Heart left ventricle (tissue), 16 donors: ENCODE measurements at places on chromosomes 1 and 21. TPM values are rescaled to one million over a fixed set of nuclear protein-coding genes. Genes with fewer than 3 reads are reported as not detected.
A peak's percentile ranks its signal among the peaks of the same experiment; 100 is the strongest.

DNA sequence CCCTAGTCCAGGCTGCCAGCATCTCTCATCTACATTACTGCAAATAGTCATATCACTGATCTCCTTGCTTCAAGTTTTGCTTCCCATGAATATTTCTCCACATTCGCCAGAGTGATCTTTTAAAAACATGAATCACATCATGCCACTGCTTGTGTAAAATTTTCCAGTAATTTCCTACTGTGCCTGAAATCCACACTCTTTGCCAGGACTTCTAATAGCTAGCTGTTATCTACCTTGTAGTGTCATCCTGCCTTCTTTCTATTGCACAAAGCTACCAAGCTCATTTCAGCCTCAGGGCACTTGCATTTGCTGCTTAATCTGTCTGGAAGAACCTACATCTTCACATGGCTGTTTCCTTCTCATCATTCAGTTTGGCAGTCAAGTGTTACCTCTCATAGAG lies 33.9 kb upstream of the ZNF362 start:
- no peak for DNase-seq

GRCh38 chr1:116477429-116477828 lies 93.4 kb downstream of the CD58 start:
- DNase-seq, result no peak

DNA sequence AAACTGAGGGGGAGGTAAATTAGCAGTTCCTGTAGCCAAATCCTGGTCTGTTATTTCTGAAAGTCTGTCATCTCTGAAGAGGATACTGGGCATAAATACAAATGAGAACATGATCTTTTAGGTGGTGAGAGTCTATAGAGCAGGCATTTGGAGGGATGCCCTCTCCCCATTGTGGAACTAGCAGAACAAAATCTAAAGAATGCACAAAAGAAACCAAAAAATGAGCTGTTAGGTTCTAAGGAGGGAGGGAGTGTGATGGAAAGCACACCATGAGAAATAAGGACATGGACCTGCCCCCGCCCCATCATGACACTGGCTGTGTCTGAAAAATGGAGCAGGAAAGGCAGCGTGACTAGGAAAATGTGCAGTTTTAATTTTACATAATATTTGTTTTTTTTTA lies 262.0 kb downstream of the KIF26B start:
- DNase-seq, result no peak

DNA sequence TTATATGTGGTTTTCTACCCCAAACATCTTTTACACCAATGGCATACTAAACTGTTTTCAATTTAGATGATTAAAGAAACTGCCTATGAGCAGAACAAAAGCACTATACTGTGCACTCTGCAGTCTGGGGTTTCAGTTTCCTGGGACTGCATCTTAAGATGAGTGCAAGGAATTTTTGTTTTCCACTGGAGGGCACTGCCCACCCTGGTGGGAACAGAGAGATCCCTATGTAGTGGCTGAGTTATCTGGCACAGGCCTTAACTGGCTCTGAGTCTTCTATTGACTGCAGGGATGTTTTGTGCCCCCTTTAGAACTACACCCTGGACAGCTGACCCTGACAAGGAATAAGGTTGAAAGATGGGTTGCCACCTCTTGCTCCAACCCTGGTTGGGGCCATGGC lies 12.0 kb downstream of the PROK1 start:
- DNase-seq, result no peak

DNA sequence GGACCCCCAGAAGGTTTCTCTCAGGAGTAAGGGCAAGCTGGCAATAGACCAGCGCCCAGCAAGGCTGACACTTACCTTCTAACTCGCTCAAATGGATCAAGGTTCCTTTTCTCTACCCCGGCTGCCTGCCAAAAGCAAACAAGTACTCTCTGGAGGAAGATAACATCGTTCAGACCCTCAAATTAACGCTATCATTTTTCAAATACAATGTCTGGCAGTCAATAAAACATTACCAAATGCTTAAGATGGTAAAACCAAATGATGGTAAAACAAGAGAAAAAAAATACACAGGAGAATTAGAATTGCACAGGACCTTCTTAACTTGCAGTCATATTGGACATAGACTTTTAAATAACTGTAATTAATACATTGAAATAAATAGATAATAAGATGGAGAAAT lies 148.1 kb downstream of the SPATA46 start:
- no peak for DNase-seq

DNA sequence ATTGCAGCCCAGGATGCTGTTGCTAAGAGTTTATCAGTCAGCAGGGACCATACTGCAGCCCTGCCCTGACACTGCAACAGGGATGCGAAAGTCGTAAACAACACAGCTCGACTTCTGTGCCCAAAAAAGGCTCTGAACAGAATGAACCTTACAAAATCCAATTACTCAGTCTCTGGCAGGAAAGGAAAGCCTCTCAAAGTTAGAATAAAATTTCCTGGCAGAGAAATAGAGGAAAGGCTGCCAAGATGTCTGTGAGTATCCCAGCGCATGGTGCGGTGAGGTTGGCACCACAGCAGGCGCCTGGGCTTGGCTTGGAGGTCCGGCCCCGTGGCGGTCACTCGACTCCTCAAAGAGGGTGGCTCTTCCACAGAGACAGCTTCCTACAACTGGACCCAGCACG lies 185.8 kb downstream of the PCP4 start:
- peak; percentile 46 for DNase-seq

GRCh38 chr1:221309723-221310122 lies 430.5 kb downstream of the HLX start:
- no peak for DNase-seq

DNA sequence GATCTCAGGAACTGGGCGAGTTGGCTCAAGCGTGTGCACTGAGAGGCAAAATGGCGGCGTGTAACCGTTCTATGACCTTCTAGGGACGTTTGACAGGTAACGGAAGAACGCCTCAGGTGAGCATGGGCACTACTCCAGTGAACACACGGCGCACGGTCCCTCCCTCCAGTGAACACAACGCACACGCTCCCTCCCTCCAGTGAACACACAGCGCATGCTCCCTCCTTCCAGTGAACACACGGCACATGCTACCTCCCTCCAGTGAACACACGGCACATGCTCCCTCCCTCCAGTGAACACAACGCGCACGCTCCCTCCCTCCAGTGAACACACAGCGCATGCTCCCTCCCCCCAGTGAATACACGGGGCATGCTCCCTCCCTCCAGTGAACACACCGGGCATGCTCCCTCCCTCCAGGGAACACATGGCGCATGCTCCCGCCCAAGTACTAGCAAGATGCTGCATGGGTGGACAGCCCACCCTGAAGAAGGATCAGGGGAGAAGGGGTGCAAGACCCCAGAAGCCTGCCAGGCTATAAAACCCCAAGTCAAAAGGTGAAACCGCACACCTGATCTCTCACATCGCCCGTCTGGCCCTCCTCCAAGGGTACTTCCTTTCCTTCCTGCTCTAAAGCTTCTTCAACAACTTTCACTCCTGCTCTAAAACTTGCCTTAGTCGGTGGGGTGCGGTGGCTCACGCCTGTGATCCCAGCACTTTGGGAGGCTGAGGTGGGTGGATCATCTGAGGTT lies 3.5 kb downstream of the C1orf159 start:
- no peak for DNase-seq

DNA sequence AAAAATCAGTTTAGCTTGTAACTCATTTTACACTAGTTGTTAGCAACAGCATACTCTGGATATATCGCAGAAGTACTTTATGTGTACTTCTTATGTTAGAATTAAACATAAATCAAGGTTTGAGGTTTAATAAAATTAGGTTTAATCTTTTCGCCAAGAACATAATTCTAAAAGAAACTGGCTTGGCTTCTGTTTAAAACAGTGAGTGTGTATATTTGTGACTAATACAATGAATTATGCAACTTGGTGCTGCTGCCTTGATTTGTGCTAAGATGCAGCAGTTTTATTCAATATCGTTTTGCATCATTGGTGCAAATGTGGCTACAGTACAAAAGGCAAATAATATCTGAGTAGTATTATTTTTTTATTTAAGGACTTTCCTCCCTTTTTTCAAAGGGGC lies 44.8 kb downstream of the USP25 start:
- no peak for DNase-seq

- no peak for DNase-seq
These were observed 5.9 kb downstream of the C1orf226 start for GRCh38 chr1:162387226-162388082.

- no peak for DNase-seq
These were observed 57.1 kb downstream of the RNF187 start for GRCh38 chr1:228544021-228544850.

DNA sequence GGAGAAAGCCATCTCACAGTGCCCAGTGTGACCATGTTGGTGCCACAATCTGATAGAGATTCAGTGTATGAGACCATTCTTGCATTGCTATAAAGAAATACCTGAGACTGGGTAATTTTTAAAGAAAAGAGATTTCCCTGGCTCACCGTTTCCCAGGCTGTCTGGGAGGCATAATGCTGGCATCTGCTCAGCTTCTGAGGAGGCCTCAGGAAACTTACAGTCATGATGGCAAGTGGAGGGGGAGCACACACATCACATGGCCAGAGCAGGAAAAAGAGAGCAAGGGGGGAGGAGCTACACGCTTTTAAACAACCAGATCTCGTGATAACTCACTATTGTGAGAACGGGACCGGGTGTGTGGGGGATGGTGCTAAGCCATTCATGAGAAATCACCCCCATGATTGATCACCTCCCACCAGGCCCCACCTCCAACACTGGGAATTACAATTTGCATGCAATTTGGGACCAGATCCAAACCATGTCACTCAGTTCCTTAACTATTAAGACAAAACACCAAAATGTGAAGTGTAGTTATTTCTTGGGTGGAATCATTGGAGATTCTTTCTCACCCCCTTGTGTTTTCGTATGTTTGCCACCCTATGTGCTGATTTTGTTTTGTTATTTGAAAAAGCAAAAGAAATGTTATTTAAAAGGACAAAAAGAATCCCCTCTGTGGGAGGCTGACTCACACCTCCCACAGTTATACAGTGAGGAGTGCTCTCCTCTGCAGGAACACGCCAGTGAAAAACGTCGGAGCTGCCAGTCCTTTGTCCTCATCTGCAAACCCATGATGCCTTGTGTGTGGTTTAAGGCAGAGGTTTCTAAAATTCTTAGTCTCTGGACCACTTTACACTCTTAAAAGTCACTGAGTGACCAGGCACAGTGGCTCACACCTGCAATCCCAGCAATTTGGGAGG lies 46.9 kb upstream of the IFNLR1 start:
- no peak for DNase-seq

- peak; percentile 88 for DNase-seq
These were observed 87.9 kb downstream of the RIPK4 start for GRCh38 chr21:41678924-41679318.

- no peak for DNase-seq
These were observed 4.5 kb downstream of the PATJ start for GRCh38 chr1:61746813-61747212.

- no peak for DNase-seq
These were observed 201.0 kb upstream of the B3GALT2 start for GRCh38 chr1:193387406-193387805.

GRCh38 chr1:225866061-225866837 lies 15.9 kb downstream of the TMEM63A start:
- DNase-seq, result no peak

DNA sequence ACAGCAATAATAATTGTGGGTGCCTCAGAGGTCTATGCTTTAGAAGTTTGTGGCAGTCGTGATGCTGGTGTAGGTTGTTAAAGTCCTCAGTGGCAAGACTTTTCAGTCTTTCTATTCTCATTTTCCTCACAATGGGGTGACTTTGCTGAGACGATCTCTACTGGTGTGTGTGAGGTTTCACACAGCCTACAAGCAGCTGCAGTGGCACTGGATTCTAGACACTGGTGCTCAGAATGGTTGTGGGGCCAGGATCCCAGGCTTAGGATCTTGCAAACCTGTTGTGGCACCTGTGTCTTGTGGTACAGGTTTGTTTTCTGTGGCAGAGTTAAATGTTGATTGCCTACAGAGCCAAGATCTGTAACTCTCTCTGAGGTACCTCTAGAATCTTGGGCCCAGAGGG lies 581.2 kb downstream of the PTPRC start:
- no peak for DNase-seq

GRCh38 chr1:161179698-161180097 lies 2.4 kb upstream of the B4GALT3 start:
- DNase-seq, result no peak

DNA sequence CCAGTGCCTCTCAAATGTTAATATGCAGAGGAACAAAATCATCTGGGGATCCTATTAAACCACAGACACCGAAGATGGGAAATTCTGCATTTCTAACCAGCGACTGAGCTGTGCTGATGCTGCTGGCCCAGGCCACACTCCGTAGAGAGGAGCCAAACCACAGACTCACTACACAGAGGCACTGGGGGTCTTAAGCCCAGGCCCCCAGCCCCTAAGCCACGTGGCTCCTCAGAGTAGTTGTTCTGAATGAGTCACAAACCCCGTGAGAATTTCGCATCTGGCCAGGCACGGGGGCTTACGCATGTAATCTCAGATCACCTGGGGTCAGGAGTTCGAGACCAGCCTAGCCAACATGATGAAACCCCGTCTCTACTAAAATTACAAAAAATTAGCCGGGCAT lies 2.8 kb upstream of the CELA2A start:
- no peak for DNase-seq

DNA sequence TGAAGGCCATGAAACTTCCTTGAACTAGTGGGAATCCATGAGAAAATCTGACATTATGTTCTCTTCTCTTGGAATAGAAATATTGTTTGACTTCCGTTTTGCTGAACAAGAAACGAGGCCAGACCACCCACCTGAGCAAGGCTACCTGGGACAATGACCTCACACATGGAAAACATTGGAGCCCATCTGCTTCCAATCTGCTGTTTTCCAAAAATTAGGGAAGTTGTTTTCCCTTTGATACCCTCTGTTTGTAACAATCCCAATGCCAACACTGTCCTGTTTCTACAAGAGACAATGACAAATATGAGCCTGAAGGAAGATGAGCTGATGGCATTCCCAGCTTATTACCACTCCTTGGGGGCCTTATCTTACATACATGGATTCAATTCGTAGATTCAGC lies 29.4 kb downstream of the OR2C3 start:
- DNase-seq, result no peak

- DNase-seq, result no peak
These were observed 14.0 kb downstream of the GTF2B start for GRCh38 chr1:88877382-88877825.

The AIRE gene
- not detected for total RNA-seq

The CELF3 gene
- total RNA-seq, result not detected

The USH2A gene
- 4.7 TPM for total RNA-seq

The OPTC gene
- total RNA-seq, result not detected

The UBR4 gene
- total RNA-seq, result 101 TPM

The RGSL1 gene
- not detected for total RNA-seq

The CLCA1 gene
- 0.07 TPM for total RNA-seq

The ITLN2 gene
- not detected for total RNA-seq

The LHX8 gene
- total RNA-seq, result not detected

The IL20 gene
- total RNA-seq, result not detected

The NDUFV3 gene
- 53.9 TPM for total RNA-seq

The TRAF3IP3 gene
- total RNA-seq, result 10.6 TPM
